ENCODE measurements at places on chromosomes 2 and 18.

DNA sequence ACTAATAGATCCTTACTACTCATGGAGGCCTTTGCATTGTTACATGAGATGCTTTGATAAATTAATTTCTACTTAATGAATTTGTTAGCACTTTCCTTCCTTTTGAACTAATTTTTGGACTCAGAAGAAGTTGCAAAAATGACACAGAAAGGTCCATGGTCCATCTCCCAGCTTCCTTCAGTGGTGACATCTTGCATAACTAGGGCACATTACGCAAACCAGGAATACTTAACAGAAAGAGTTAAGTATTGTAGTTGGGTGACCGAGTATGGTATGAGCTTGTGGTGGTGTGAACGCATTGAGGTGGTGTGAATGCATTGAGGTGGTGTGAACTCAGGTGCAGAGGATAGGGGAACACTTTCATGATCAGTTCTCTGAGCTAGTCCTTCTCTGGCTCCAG, 151.1 kb upstream of the TWIST2 start:
- no peak for DNase-seq

DNA sequence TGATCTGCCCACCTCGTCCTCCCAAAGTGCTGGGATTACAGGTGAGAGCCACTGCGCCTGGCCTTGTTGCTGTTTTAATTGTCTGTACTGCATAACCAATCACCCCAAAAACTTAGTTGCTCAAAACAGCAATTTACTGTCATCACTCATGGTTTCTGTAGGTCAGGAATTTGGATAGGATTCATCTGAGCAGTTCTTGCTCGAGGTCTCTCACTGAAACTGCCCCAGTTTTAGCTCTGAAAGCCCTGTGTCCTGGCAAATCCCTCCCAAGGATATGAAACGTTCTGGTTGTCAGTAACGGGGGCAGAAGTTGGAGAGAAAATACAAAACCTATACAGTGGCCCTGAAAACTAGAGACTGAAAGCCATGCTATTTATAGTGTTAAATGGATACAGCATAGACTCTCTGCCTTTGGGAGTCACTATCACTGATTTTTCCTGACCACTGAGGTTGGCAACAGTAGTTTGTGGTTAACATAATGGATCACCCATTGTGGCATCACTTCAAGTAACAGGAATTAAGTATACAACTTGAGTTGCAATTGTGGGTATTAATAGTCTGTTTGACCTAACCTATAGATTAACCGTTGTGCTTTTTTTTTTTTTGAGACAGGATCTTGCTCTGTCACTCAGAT, 27.2 kb upstream of the ERICH2 start:
- no peak for DNase-seq

DNA sequence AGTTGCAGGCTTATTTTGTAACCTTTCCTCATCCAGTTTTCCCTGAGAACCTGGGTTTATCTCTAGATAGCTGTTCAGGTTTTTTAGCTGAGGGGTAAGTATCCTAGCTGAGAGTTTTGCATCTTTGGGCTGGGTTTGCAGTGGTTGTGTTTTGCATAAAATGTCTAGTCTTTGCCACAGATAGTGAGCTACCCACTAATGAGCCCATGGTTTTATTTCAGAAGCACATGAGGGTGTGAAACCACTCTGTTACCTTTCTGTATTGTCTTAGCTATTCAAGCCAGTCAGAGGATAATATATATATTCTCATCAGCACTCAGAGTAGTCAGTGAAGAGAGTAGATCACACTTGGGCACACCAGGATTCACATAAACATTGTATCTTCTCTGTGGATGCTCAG, 24.6 kb upstream of the TXNDC2 start:
- no peak for DNase-seq

DNA sequence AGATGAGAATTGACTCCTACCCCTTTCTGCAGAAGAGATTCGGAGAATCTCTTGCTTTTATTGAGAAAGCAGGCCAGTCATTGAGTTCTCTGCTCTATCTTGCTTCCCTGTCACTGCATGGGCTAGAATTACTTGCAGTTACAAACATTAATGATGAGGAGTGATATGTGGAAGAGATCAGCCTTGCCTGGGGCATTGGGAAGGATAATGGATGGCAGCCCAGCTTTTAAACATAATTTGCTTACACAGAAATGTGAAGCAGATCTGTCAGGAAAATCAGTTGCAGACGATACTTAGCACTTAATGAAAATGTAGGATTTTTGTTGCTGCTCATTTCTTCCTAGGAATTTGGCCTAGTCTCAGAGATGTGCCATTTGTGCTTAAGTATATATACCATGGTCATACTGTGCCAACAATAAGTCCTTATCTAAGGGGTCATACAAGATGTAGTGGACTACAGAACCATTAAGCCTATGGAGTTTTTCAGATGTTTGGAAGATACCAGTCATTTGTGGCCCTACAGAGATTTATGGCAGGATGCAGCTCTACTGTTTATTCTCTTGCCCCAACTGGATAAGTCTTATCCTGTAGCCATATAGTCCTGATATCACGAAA, 92.7 kb downstream of the XRCC5 start:
- no peak for DNase-seq

DNA sequence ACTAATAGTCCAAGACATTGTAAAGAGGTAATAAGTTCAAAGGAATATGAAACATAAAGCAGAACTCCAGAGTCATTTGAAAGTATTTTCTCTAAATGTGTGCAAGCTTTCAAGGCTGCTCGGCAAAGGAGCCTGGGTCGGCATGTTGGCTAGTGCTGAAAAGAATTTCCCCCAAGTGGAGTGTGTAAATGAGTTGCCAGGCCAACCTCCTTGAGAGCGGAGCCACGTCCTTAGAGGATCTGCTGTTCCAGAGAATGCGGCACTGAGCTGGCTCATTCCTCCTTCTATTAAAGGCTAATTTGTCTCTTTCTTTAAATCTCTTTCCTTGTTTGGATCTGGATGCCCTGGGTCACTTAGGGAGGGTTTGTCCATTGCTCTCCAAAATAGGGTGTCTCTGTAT, 127.5 kb downstream of the RDH14 start:
- DNase-seq = no peak

Data from activated CD4-positive, alpha-beta T cell treated with anti-CD3 and anti-CD28 coated beads for 24 hours (primary cell).